ENCODE measurements at places on chromosomes 5 and 9.

DNA sequence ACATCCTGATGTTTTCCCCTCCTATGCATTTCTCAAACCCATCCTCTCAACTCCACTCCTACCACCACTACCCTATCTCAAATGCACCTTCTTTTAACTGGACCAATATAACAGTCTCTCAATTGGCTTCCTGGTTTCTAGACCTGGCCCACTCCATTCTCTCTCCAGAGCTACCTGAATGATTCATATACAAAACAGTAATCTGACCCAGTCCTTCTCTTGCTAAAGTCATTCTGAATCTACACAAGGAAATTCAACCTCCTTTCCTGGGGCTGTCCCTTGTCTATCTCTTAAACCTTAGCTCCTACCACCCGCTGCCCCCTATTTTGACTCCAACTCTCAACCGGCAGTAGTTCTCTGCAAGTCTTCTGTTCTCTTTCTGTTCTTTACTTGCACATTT, 97.2 kb downstream of the PCSK1 start:
- H3K4me1 ChIP-seq = peaks cover 1% of the 10 kb centered on the region
- H3K27ac ChIP-seq = no peak overlapping the region
- H3K27me3 ChIP-seq = no peaks in the 10 kb centered on the region
- DNase-seq = no peak
- H3K4me3 ChIP-seq = no peak overlapping the region
- no peaks in the 10 kb centered on the region for H3K36me3 ChIP-seq

DNA sequence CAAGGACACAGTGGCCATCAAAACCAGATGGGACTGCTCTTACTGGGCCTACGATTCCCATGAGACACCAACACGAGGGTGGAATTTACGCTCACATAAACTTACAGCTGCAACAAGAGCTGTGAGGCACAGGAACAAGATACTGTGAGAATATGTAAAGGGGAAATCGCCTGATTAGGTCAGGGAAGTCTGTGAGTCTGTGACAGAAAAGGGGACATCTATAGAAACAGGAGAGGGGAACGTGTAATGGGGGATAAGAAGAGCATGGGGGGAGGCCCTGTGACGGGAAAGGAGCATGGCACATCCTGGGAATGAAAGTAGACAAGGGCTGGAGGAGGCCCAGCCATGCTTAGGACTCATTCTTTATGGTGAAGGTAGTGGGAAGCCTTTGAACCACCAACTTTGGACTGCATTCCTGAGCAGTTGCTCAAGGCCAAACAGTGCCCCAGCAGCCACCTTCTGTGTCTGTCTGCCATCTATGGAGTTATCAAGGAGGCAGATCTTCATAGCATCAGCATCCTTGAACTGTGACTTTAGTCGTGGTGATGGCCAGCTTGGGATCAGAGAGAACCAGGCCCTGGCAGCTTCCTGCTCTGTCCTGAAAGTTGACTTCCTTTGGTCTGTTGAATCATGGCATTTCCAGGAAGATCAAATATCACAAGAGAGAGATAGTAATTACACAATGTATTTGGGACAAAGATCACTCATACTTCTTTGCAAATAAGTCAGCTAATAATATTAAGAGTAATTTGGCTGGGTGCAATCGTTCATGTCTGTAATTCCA, 87.9 kb upstream of the FAM169A start:
- H3K4me3 ChIP-seq = no peak overlapping the region
- H3K36me3 ChIP-seq = no peaks in the 10 kb centered on the region
- DNase-seq = no peak

DNA sequence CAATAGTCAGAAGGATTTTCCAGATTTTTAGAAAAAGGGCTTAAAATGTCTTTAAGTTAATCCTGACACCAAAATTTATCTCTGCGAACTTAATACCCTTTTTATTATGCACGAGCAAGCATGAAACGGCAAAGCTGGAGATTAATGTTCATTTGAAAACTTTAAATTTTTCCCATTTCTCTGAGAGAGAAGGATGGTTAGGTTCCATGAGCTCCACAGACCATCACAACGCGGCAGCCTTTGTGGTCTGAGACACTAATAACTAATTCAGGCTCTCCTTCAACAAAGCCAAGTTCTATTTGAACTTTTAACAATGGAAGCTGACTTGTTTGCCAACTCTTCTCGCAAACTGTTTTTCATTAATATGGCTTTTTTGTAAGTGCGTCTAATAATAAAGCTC, 94.7 kb downstream of the MYO10 start:
- H3K36me3 ChIP-seq = peaks cover 17% of the 10 kb centered on the region
- DNase-seq = no peak
- H3K27ac ChIP-seq = no peak overlapping the region
- H3K4me1 ChIP-seq = peaks cover 10% of the 10 kb centered on the region

GRCh38 chr9:78566521-78566920, 269.6 kb downstream of the PSAT1 start:
- H3K27me3 ChIP-seq = no peaks in the 10 kb centered on the region
- H3K36me3 ChIP-seq = no peaks in the 10 kb centered on the region
- H3K4me1 ChIP-seq = peaks cover 6% of the 10 kb centered on the region

- peaks cover 14% of the 10 kb centered on the region for H3K36me3 ChIP-seq
- no peak for DNase-seq
- peaks cover 23% of the 10 kb centered on the region for H3K4me1 ChIP-seq
These were observed 1.0 kb downstream of the SIT1 start for GRCh38 chr9:35649431-35650340.

DNA sequence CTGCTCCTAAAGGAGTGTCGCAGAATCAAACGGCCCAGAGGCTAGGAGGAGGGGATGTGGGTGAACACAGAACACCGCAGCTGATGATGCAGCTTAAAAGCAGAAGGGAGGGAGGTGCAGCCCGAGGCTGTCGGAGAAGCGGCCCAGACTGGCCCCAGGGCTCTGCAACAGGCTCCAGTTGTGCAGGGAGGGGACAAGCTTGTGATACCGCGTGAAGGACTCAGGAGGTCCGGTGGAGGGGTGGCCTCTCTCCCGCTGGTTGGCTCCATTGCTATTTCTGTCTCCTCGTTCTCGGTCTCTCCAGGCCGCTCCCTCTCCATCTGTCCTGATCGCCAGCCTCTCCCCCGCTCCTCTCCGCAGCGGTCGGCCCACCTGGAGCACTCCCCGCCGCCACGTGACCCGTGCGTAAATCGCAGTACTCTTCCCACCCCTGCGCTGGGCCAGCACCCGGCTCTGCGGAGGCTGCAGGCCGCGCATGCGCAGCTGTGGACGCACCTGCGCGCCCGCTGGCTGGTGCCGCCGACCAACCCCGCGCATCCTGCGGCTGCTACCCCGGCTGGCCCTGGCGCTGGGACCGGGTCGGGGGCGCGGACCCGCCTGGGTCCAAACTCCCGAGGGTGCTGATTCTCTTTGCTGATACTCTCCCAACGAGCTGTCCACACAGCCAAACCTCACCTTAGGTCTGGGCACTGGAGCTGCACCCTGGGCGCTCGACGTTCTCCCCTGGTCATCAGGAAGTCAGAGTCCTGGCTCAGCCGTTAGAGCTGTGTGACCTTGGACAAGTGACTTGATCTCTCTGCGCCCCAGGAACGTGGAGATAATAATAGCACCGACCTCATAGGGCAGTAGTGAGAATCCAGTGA, 3.7 kb upstream of the STXBP1 start:
- H3K4me3 ChIP-seq = peak overlapping the region; percentile 75
- H3K27me3 ChIP-seq = peaks cover 15% of the 10 kb centered on the region
- peaks cover 5% of the 10 kb centered on the region for H3K36me3 ChIP-seq
- H3K27ac ChIP-seq = no peak overlapping the region

DNA sequence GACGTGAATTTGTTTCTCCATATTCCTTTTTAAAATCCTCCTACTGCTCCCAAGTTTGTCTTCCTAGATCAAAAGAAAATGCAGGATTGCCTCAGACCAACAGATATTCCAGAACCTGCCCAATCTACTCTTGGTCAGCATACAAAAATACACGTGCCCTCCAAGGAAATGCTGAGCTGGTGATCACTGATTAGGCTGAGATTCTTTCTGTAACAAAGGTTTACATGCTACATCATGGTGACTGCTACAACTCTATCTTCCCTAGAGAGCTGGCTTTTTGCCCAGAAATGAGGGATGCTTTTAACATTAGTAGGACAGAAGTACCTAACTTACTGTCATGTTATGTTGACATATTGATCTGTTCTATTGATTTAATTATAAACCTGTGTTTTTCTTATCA, 35.5 kb downstream of the OR2Y1 start:
- H3K4me1 ChIP-seq = no peaks in the 10 kb centered on the region
- H3K4me3 ChIP-seq = no peak overlapping the region
- no peak overlapping the region for H3K27ac ChIP-seq
- H3K36me3 ChIP-seq = no peaks in the 10 kb centered on the region
- H3K27me3 ChIP-seq = no peaks in the 10 kb centered on the region

DNA sequence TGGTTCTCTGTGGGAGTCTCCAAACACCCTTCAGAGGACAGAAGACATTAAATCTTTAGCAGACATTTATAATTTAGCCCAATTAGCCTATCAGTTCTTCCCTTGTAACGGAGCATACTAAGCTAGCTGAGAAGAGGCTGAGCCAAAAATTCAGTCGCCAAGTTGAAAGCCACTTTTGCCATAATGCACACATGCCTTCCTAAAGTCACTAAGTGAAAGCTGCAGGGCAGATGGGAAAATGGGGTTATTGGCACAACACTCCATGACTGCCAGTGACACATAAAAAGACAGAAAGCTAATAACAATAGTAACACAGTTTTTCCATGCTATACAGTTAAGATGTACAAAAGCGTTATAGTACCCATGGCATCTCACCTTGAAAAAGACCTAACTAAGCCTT, 176.2 kb downstream of the DIRAS2 start:
- H3K27me3 ChIP-seq = peaks cover 1% of the 10 kb centered on the region
- H3K4me3 ChIP-seq = no peak overlapping the region
- no peaks in the 10 kb centered on the region for H3K36me3 ChIP-seq
- no peak for DNase-seq
- H3K4me1 ChIP-seq = no peaks in the 10 kb centered on the region
- H3K27ac ChIP-seq = no peak overlapping the region
